Activated CD4-positive, alpha-beta memory T cell treated with anti-CD3 and anti-CD28 coated beads, Interleukin-2, amount 10 ng/mL, durations not matched to agents 7 days and 5 days (primary cell): ENCODE measurements at places on chromosomes 5 and 9.

DNA sequence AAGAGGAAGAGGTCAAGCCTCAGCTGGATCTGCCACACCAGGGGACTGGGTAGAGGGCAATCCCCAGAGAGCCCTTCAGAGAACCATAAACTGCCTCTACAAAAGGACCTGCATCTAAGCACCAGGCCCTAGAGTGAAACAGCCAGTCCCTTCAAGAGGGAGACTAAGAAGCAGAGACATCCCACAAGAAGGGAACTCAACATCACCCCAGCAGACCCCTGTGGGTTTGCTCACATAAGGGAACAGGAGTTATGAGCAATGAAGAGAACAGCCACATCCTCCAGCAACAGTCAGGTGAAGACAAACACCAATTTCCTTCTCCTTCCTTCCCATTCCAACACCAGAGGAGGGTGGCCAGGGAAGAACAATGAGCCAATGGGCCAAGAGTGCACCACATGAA lies 48.9 kb downstream of the TNFSF15 start:
- no peaks in the 10 kb centered on the region for H3K36me3 ChIP-seq
- peaks cover 12% of the 10 kb centered on the region for H3K4me1 ChIP-seq
- no peak overlapping the region for H3K27ac ChIP-seq
- no peak overlapping the region for H3K4me3 ChIP-seq
- DNase-seq = no peak
- peaks cover 4% of the 10 kb centered on the region for H3K27me3 ChIP-seq

DNA sequence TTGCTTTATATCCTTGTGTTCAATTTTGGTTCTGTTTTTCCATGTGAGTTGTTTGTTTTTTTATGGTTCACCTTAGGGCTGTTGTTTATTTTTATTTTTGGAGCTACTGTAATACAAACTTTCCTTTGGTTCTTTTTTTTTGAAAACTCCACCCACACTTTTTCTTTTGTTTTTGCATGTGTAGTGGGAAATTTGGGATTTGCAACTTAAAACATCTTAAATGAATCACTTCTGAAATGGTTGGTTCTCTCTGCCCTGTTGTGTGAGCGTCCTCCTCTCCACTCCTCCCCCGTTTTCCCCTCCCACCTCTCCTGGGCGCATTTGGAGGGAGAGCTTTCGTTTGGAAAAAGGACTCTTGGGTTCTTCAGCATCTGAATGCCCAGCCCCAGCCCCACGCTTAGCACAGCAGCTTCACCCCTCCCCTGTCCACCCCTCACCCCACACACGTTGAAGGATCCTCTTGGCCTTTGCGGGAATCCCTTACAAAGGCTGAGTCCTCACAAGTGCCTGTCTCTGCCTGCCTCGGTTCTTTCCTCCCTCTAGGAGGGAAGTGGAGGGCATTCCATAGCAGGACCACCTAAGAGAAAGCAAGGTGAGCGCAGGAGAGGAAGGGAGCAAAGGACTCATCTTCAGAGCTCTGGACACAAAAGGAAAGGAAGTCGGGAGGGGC lies 67.2 kb downstream of the DMRT1 start:
- no peaks in the 10 kb centered on the region for H3K4me1 ChIP-seq
- DNase-seq = no peak
- no peak overlapping the region for H3K4me3 ChIP-seq

GRCh38 chr5:168151041-168151440 lies 140.4 kb upstream of the WWC1 start:
- H3K4me3 ChIP-seq = no peak overlapping the region
- no peak for DNase-seq
- no peaks in the 10 kb centered on the region for H3K36me3 ChIP-seq
- H3K4me1 ChIP-seq = no peaks in the 10 kb centered on the region

- peaks cover 49% of the 10 kb centered on the region for H3K4me1 ChIP-seq
- no peak overlapping the region for H3K4me3 ChIP-seq
- H3K27ac ChIP-seq = no peak overlapping the region
- peaks cover 91% of the 10 kb centered on the region for H3K36me3 ChIP-seq
- no peaks in the 10 kb centered on the region for H3K27me3 ChIP-seq
- DNase-seq = no peak
These were observed 24.6 kb downstream of the SECISBP2 start for GRCh38 chr9:89342948-89343347.

DNA sequence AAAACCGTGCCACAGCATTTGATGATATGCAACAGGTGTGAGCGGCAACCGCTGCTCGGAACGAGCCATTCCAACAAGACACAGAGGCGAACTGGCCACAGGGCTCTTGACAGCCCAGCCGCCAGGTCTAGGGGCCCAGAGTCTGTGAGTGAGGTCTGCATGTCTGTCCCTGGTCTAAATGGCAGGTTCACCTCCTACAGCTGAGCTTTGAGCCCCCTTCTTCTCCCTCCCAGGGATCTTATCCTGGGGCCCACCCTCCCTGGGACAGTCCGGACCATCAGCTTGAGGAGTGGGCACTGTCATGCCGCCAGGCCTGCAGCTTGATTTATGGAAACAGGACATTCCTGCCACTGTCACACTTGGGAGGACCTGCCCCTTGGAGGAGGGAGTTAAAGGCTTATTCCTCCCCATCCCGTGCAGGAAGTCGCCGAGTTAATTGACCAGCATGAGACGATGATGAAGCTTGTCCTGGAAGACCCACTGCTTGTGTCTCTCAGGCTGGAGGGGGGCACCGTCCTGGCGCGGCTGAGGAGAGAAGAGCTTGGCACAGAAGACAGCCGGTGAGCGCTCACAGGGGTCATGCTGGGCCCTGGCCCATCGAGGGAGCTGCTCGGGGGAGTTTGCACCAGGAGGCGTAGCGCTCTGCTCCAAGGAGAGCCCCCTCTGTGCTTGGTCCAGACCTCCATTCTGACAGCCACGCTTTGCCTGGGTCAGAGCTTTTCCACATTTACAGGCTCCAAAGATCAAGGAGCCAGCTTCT lies 35.5 kb upstream of the LRRC14B start:
- no peaks in the 10 kb centered on the region for H3K4me1 ChIP-seq
- DNase-seq = no peak
- H3K36me3 ChIP-seq = no peaks in the 10 kb centered on the region

DNA sequence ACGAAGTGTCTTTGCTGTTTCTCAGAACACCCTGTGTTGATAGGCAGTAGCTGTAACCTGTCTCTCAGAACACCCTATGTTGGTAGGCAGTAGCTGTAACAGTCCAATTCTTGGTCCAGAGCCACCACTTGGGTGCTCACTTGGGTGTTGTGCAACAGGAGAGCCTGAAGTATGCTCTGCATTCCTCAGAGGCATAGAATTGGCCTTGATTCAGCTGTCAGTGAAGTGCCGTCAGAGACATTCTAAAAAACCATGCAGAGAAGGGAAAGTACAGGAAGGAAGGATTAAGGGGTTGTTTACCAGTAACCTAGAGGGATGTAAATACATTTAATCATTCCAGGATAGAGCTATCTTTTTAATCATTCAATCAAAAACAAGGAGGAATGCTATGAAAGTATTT lies 231.2 kb downstream of the ARRDC3 start:
- H3K4me1 ChIP-seq = no peaks in the 10 kb centered on the region
- DNase-seq = no peak
- H3K4me3 ChIP-seq = no peak overlapping the region
- no peak overlapping the region for H3K27ac ChIP-seq
- H3K27me3 ChIP-seq = peaks cover 5% of the 10 kb centered on the region

- H3K4me1 ChIP-seq = no peaks in the 10 kb centered on the region
- no peak overlapping the region for H3K27ac ChIP-seq
- H3K27me3 ChIP-seq = no peaks in the 10 kb centered on the region
- H3K4me3 ChIP-seq = no peak overlapping the region
- DNase-seq = no peak
- H3K36me3 ChIP-seq = no peaks in the 10 kb centered on the region
These were observed 2218.5 kb downstream of the MAT2B start for GRCh38 chr5:165723931-165724330.

GRCh38 chr5:123115020-123115419 lies 26.0 kb downstream of the PRDM6 start:
- H3K4me1 ChIP-seq = no peaks in the 10 kb centered on the region
- no peak overlapping the region for H3K27ac ChIP-seq
- peaks cover 48% of the 10 kb centered on the region for H3K27me3 ChIP-seq
- H3K4me3 ChIP-seq = no peak overlapping the region

- peaks cover 6% of the 10 kb centered on the region for H3K36me3 ChIP-seq
- DNase-seq = no peak
- no peak overlapping the region for H3K27ac ChIP-seq
- H3K27me3 ChIP-seq = peaks cover 12% of the 10 kb centered on the region
These were observed 239.5 kb upstream of the MAP3K1 start for GRCh38 chr5:56575821-56576220.

DNA sequence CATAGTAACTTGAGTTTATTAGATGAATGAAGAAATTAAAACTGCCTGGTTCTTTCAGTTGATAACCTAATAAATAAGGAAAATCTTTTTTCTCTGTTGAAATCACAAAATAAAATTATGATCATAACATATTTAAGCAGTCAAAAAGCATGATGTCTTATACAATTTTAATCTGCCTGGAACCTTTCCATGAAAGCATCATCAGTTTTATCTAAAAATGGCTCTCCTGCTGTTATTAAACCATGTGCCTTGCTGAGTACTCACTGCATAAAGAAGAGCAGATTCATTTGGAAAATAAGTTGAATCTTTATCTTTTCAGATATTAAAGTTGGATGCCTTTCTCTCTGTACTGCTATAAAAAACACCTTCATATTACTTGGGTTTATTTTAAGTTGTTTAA lies 148.8 kb downstream of the SLC24A2 start:
- peaks cover 12% of the 10 kb centered on the region for H3K27me3 ChIP-seq
- no peak overlapping the region for H3K27ac ChIP-seq
- no peaks in the 10 kb centered on the region for H3K36me3 ChIP-seq
- no peak for DNase-seq
- no peaks in the 10 kb centered on the region for H3K4me1 ChIP-seq

GRCh38 chr5:112270299-112271293 lies 148.5 kb downstream of the EPB41L4A start:
- H3K27ac ChIP-seq = no peak overlapping the region
- H3K27me3 ChIP-seq = peaks cover 5% of the 10 kb centered on the region
- no peaks in the 10 kb centered on the region for H3K36me3 ChIP-seq
- no peaks in the 10 kb centered on the region for H3K4me1 ChIP-seq

DNA sequence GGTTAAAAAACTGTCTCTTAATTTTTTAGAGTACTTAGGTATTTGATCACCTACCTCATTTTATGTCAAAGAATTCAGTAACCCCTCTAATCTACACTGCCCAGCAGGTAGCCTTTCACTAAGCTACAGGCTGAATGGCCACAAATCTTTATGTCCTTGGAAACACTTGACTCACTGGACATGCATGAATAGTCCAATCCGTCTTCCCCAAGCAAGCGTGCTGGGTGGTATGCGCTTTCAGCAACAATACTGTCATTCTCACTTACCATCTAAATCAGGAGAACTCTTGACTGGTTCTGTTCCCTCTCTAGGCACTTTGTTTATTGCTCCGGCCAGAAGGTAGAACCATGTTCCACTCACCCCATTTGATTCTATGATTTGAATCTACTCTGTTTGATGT lies 73.1 kb downstream of the TRPM3 start:
- H3K4me3 ChIP-seq = no peak overlapping the region
- H3K27ac ChIP-seq = no peak overlapping the region
- H3K4me1 ChIP-seq = no peaks in the 10 kb centered on the region
- H3K27me3 ChIP-seq = no peaks in the 10 kb centered on the region
- H3K36me3 ChIP-seq = no peaks in the 10 kb centered on the region

DNA sequence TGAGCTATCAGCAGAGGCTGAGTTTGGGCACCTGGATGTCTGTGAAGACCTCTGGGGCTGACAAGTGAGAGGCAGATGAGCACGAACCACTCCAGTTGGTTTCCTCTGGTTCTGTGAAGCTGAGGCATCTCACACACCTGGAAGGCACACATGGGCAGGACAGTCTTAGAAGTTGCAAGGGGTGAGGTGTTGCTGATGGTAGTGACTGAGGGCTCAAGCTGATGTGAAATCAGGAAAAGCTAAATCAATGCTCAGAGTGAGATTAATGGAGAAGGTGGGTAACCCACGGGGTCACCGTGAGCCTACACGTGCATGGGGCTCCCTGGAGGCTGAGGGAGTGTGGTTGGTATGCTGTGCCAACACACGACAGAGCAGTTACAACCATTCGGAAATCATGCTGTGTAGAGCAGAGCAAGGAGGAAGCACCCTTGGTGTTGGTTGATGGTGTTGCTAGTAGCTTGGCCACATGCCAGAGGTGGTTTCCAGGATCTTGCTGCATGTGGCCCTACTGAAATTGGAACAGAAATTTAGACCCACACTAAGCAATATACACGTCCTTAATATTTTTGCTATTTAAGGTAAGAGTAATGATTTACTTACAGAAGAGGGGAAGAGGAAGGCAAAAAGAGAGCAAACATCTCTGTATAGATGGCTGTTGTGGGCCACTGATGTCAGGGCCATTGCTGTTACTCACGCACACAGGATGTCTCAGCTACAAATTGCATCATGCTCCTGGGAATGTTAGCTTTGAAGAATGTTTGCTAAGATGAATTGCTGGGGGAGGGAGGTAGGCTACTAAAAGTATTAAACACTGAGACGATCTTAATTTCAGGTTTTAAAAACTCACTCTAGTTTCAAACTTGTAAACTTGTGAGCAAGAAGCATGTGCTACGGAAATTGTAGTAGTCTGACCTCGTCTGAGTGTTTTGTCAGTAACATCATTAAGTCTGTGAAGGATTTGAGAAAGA lies 170.5 kb downstream of the ARHGEF28 start:
- no peak overlapping the region for H3K27ac ChIP-seq
- no peak for DNase-seq
- H3K4me1 ChIP-seq = peaks cover 9% of the 10 kb centered on the region
- H3K27me3 ChIP-seq = peaks cover 31% of the 10 kb centered on the region
- no peaks in the 10 kb centered on the region for H3K36me3 ChIP-seq
- H3K4me3 ChIP-seq = no peak overlapping the region

- no peak for DNase-seq
- H3K27ac ChIP-seq = no peak overlapping the region
- no peaks in the 10 kb centered on the region for H3K36me3 ChIP-seq
- H3K27me3 ChIP-seq = peaks cover 2% of the 10 kb centered on the region
- H3K4me1 ChIP-seq = no peaks in the 10 kb centered on the region
These were observed 27.4 kb upstream of the MEGF9 start for GRCh38 chr9:120741701-120742100.

GRCh38 chr5:121797681-121798518 lies 53.8 kb upstream of the FTMT start:
- H3K27me3 ChIP-seq = no peaks in the 10 kb centered on the region
- no peak overlapping the region for H3K27ac ChIP-seq
- no peaks in the 10 kb centered on the region for H3K4me1 ChIP-seq
- no peaks in the 10 kb centered on the region for H3K36me3 ChIP-seq
- no peak for DNase-seq
- no peak overlapping the region for H3K4me3 ChIP-seq

GRCh38 chr5:159861086-159861485 lies 55.2 kb upstream of the ADRA1B start:
- H3K27me3 ChIP-seq = peaks cover 32% of the 10 kb centered on the region
- no peak overlapping the region for H3K4me3 ChIP-seq
- H3K27ac ChIP-seq = no peak overlapping the region
- H3K36me3 ChIP-seq = no peaks in the 10 kb centered on the region
- H3K4me1 ChIP-seq = no peaks in the 10 kb centered on the region

- DNase-seq = no peak
- no peak overlapping the region for H3K27ac ChIP-seq
- H3K36me3 ChIP-seq = no peaks in the 10 kb centered on the region
- no peak overlapping the region for H3K4me3 ChIP-seq
- no peaks in the 10 kb centered on the region for H3K27me3 ChIP-seq
These were observed 52.9 kb upstream of the PAPPA start for GRCh38 chr9:116100711-116101121.
